ENCODE measurements at places on chromosomes 3 and 15. TPM values are rescaled to one million over a fixed set of nuclear protein-coding genes. Genes with fewer than 3 reads are reported as not detected.

The LRTM1 gene
- 0.29 TPM for total RNA-seq

DNA sequence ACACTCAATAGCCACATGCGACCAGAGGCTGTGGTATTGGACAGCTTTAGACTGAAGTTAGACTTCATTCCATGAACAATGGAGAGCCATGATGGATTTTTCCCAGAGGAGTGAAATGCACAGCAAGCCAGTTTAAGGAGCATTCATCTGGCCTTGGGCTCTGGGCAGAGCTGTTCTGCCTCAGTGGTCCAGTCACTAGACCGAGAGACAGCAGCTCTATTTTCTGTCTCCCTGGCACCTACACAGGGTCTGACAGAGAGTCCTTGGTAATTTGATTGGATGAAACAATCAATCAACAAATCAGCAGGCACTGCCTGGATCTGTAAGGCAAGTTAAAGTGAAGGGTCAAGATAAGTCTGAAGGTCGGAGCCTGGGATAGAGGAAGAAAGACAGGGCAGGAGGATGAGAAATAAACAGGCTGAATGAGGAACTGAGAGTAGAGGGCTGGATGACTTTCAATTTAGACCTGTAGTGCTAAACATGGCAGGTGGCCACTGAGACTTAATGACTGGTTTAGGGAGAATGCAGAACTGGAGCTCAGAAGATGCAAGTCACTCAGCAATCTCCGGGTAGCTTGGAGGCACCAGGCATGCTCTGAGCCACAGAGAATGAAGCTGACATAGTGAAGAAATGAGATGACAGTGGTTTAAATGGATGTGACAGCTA is 98.5 kb upstream of the SLC25A36 start:
- no peak for DNase-seq
- H3K4me3 ChIP-seq = no peak overlapping the region
- no peaks in the 10 kb centered on the region for H3K36me3 ChIP-seq
- peaks cover 7% of the 10 kb centered on the region for H3K4me1 ChIP-seq
- H3K27ac ChIP-seq = no peak overlapping the region

DNA sequence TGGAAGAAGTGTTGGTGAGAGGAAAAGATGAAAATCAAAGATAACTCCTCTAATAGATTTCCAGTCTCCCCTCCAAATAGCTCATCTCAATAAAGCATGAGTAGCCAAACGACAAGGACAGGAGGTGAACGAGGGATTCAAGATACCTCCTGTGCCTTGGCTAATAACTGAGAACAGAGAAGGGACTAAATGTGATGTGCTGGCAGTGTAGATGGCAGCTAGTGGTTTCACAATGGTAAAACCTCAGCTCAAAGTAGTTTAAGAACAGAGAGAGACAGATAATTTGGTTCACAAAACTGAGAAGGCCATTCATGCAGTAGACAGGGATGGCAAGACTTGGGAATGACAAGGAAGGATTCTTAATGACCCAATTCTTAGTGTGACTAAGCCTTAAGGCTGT is 292.6 kb downstream of the EFHB start:
- no peak overlapping the region for H3K4me3 ChIP-seq
- H3K27ac ChIP-seq = no peak overlapping the region
- H3K27me3 ChIP-seq = no peaks in the 10 kb centered on the region
- no peak for DNase-seq
- H3K36me3 ChIP-seq = no peaks in the 10 kb centered on the region
- H3K4me1 ChIP-seq = no peaks in the 10 kb centered on the region

DNA sequence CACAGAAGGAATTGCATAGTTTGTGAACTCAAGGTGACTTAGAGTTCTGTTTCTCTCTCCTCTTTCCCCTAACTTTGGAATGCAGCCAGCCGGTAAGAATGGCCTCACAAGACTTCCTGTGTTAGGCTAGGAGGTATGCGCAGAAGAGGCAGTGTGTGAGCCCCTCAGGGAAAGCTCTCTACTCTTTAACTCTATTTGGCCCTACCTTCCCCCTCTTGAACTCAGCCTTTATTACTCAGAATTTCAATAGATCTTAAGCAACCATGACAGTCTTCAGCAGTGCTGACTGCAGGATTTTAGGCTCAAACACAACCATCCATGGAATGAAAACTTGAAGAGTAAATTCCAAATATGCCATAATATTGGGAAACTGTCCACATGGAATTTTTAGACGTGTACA is 209.5 kb downstream of the DTWD1 start:
- peak overlapping the region; percentile 5 for H3K4me3 ChIP-seq
- no peaks in the 10 kb centered on the region for H3K27me3 ChIP-seq
- H3K4me1 ChIP-seq = peaks cover 32% of the 10 kb centered on the region
- peaks cover 6% of the 10 kb centered on the region for H3K36me3 ChIP-seq

- no peaks in the 10 kb centered on the region for H3K36me3 ChIP-seq
- H3K27ac ChIP-seq = no peak overlapping the region
- no peaks in the 10 kb centered on the region for H3K4me1 ChIP-seq
- no peak overlapping the region for H3K4me3 ChIP-seq
Observed at GRCh38 chr3:196650740-196651311, 11.3 kb downstream of the NRROS start.

DNA sequence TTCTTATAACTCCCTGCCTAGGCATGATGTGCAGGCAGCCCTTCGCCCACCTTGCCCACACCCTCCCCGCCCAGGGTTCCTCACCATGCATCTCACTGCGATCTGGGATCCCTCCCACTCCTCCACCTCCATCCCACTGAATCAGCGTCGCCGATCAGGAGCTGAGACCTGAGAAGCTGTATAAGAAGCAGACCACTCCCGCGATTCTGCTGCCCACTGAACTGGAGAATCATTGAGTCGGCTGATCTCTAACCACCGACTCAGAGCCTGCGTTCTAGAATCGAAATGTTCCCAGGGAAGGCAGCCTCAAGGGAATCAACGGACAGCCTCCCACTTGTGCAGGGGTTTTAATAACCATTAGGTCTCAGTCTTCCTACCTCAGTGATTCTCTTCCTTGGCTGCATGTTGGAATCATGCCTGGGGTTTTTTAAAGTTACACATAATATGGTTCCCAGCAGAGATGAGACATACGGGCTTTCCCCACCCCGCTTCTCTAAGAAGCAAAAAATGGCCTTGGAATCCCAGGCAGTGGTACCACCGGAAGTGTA is 60.2 kb downstream of the TMEM44 start:
- no peaks in the 10 kb centered on the region for H3K36me3 ChIP-seq
- peaks cover 39% of the 10 kb centered on the region for H3K4me1 ChIP-seq
- H3K4me3 ChIP-seq = peak overlapping the region; percentile 35
- no peak for DNase-seq

GRCh38 chr3:134371542-134372324 is 2.5 kb downstream of the AMOTL2 start:
- no peak for DNase-seq
- H3K27me3 ChIP-seq = no peaks in the 10 kb centered on the region
- peaks cover 20% of the 10 kb centered on the region for H3K36me3 ChIP-seq
- H3K4me3 ChIP-seq = peak overlapping the region; percentile 96
- H3K4me1 ChIP-seq = peaks cover 38% of the 10 kb centered on the region
- peak overlapping the region; percentile 96 for H3K27ac ChIP-seq

Measured in type B pancreatic cell (in vitro differentiated cells).